ENCODE measurements at places on chromosomes 5 and 9. TPM values are rescaled to one million over a fixed set of nuclear protein-coding genes. Genes with fewer than 3 reads are reported as not detected.

The CNTNAP3 gene
- 30.7 TPM for total RNA-seq

The ADAMTSL2 gene
- 0.31 TPM for total RNA-seq

The IER5L gene
- total RNA-seq, result 6.7 TPM

- DNase-seq, result no peak
Observed at GRCh38 chr9:3887786-3888496, 362.1 kb upstream of the RFX3 start.

DNA sequence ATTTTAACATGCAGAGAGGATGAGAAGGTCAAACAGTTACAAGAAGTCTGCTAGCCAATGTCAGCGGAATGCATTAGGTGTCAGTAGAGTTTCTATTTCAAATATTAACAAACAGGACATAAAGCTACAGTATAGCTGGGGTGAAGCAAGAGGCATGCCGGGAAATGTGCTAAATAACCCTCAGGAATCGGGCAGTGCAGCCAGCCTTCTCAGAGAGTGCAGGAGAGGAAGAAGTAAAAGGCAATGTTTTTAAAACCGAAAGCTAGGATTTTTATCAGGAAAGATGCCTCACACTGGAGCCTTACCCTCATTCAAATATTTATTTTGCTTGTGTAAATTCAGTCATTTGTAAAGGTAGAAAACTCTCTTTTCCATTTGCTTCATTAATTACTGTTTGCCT lies 59.1 kb upstream of the SH3GL2 start:
- DNase-seq, result no peak
